ENCODE measurements at places on chromosomes 12 and 14. TPM values are rescaled to one million over a fixed set of nuclear protein-coding genes. Genes with fewer than 3 reads are reported as not detected.

GRCh38 chr12:93759512-93760081 lies 82.4 kb downstream of the CRADD start:
- H3K27ac ChIP-seq: no peak overlapping the region
- H3K36me3 ChIP-seq: no peaks in the 10 kb centered on the region
- no peak for DNase-seq
- 0 out of 2 replicates have a peak, but pooled peaks cover 12% of the 10 kb centered on the region for H3K4me1 ChIP-seq
- H3K4me3 ChIP-seq: no peak overlapping the region

GRCh38 chr14:64061706-64062105 lies 208.9 kb downstream of the SYNE2 start:
- no peak overlapping the region for H3K4me3 ChIP-seq
- H3K27ac ChIP-seq: no peak overlapping the region
- H3K27me3 ChIP-seq: no peaks in the 10 kb centered on the region
- no peak for DNase-seq
- H3K4me1 ChIP-seq: no peaks in the 10 kb centered on the region

DNA sequence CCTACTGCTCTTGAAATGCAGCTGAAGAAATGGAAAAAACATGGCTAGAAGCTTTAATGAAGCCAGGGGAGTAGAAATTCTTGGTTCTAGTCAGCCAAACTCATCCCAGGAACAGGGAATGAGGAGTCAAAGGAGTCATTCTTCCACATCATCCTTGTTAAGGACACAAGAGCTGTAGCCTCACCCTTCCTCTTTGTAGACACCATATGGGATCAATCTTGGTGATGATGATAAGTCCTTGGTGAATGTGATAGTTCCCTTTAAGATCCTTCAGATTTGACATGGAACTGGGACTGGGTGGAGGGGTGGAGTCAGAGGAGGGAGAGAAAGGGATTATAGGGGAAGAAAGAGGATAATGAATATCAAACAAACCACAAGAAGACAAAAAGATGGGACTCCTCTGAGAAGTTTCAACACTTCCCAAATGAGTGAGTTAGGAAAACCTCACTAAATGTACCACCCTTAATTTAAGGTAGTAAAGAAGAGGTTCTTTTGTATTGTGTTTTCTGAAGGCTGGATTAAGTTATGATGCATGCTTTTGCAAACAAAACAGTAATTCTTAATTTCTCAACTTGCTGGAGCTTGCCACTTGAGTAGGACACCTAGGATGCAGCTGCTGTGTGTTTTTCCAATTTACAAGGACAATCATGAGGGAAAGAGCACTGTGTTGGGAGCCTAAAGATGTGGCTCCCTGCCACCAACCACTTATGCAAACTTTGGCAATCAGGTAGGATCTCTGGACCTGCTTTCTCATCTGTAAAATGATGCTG lies 104.0 kb downstream of the WIF1 start:
- H3K36me3 ChIP-seq: no peaks in the 10 kb centered on the region
- no peak overlapping the region for H3K27ac ChIP-seq
- no peak for DNase-seq
- H3K4me1 ChIP-seq: no peaks in the 10 kb centered on the region

DNA sequence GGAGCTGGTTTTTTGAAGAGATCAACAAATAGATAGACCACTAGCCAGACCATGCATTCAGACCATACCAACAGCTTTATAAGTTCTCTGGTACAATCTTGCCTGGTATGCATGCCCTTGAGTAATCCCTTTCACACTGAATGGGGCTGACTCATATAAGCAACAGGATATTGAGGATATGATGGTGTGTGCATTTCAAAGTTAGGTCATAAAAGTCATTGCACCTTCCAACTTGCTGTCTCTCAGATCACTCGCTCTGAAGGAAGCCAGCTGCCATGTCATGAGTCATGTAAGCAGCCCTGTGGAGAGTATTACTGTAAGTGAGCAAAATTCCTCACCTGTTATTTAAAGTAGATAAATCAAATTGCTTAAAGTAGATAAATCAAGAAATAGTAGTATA lies 45.0 kb upstream of the OR6J1 start:
- H3K4me1 ChIP-seq: peaks cover 33% of the 10 kb centered on the region
- no peak overlapping the region for H3K27ac ChIP-seq
- H3K36me3 ChIP-seq: no peaks in the 10 kb centered on the region

- H3K36me3 ChIP-seq: no peaks in the 10 kb centered on the region
- peak; percentile 70 for DNase-seq
- no peaks in the 10 kb centered on the region for H3K4me1 ChIP-seq
- H3K27me3 ChIP-seq: peaks cover 52% of the 10 kb centered on the region
These were observed 4.2 kb downstream of the ARHGAP9 start for GRCh38 chr12:57475271-57476161.

DNA sequence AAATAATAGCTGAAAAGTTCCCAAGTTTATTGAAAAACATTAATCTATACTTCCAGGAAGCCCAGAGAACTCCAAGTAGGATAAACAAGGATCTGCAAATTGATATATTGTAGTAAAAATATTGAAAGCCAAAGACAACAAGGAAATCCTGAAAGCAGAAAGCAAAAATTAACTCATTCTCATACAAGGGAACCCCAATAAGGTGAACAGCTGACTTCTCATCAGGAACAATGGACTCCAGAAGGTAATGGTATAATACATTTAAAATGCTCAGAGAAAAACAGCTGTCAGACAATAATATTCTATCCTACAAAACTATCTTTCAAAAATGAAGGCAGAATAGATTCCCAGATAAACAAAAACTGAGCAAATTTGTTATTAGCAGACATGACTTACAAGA lies 138.1 kb upstream of the BMP4 start:
- no peaks in the 10 kb centered on the region for H3K36me3 ChIP-seq
- no peaks in the 10 kb centered on the region for H3K4me1 ChIP-seq
- DNase-seq: peak; percentile 13
- no peak overlapping the region for H3K27ac ChIP-seq

DNA sequence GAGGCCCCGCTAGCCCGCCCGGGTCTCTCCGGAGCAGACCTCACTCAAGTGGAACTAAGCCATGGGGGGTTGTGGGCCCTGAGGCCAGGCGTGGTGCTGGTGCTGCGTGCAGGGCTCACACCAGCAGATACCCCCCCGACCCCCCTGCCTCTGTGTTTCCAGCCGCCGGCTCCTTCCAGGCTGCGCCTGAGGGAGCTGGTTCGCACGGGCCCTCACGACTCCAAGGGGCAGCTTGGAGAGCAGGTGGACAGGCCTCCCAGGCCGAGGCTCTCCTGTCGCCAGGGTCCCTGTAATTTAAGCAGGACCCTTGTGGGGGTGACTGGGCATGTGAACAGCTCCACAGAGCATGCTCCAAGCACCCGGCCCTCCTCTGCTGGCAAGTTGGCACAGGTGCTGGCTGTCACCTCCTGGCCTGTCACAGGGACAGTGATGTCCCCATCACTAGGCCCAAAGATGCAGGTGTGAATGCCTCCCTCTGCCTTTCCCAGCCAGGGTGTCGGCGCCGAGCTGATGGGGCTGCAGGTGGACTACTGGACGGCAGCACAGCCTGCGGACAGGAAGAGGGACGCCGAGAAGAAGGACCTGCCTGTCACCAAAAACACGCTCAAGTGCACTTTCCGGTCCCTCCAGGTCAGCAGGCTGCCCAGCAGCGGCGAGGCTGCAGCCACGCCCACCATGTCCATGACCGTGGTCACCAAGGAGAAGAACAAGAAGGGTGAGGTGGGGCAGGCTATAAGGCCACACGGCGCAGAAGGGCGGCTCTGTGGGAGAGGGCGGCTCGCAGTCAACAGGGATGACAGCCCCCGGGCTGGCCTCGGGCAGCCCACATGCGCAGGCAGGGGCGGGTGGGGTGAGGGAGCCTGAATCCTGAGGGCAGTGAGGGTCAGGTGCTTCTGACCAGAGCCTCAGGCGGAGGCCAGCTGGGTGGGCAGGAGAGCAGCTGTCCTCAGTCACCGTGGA lies 5.9 kb upstream of the TEX22 start:
- no peak overlapping the region for H3K27ac ChIP-seq
- H3K36me3 ChIP-seq: no peaks in the 10 kb centered on the region
- 0 out of 2 replicates have a peak, but pooled peaks cover under 1% of the 10 kb centered on the region for H3K4me1 ChIP-seq
- H3K4me3 ChIP-seq: no peak overlapping the region
- no peak for DNase-seq

- DNase-seq: peak; percentile 16
- peaks cover 5% of the 10 kb centered on the region for H3K4me1 ChIP-seq
These were observed 786 bp upstream of the PFKM start for GRCh38 chr12:48118284-48118871.

DNA sequence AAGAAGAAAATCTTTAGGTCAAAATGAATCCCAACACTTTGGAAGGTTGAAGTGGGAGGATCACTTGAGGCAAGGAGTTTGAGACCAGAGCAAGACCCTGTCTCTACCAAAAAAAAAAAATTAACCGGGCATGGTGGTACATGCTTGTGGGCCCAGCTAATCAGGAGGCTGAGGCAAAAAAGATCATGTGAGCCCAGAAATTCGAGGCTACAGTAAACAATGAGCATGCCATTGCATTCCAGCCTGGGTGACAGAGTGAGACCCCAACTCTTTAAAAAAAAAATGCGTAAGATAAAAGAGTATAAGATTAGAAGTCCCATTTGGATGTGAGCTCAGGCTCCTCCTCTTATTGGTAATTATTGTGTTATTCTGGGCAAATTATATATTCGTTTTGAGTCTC lies 30.8 kb upstream of the EVL start:
- no peaks in the 10 kb centered on the region for H3K27me3 ChIP-seq
- no peak for DNase-seq
- no peak overlapping the region for H3K27ac ChIP-seq
- H3K4me3 ChIP-seq: no peak overlapping the region
- H3K4me1 ChIP-seq: peaks cover 38% of the 10 kb centered on the region

DNA sequence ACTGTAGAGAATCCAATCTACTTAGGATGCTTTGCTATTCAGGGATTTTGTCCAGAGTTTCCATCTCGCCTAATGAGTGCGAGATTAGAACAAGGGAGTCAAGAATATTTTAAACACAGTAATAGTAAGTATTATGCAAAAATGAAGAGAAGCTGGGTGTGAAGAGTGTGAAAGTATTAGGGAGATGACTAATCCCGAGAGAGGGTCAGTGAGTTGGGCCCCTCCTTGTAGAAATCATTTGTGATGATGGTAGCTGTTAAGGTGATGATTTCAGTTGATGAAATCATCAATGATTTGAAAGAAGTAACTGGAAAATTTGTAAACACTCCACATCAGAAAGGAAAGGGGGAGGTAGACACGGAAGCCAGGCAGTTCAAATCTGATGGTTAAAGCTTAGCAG lies 478.9 kb upstream of the MGAT4C start:
- H3K4me3 ChIP-seq: no peak overlapping the region
- no peaks in the 10 kb centered on the region for H3K36me3 ChIP-seq
- H3K27ac ChIP-seq: no peak overlapping the region
- H3K27me3 ChIP-seq: no peaks in the 10 kb centered on the region

- H3K4me3 ChIP-seq: peak overlapping the region; percentile 99
- H3K27ac ChIP-seq: peak overlapping the region; percentile 49
- DNase-seq: peak; percentile 60
- peaks cover 34% of the 10 kb centered on the region for H3K4me1 ChIP-seq
- no peaks in the 10 kb centered on the region for H3K27me3 ChIP-seq
- 0 out of 2 replicates have a peak, but pooled peaks cover 12% of the 10 kb centered on the region for H3K36me3 ChIP-seq
These were observed 2.8 kb downstream of the PTPN21 start for GRCh38 chr14:88551980-88552431.

GRCh38 chr14:92615451-92615850 lies 101.9 kb downstream of the RIN3 start:
- no peak overlapping the region for H3K4me3 ChIP-seq
- H3K27ac ChIP-seq: no peak overlapping the region
- H3K27me3 ChIP-seq: no peaks in the 10 kb centered on the region
- peaks cover 17% of the 10 kb centered on the region for H3K4me1 ChIP-seq
- no peak for DNase-seq

The MMP14 gene
- 475 TPM for total RNA-seq

The GPR84 gene
- total RNA-seq: not detected

The CMA1 gene
- total RNA-seq: not detected

The SMCO2 gene
- total RNA-seq: not detected

The LRP1-AS gene
- not detected for total RNA-seq

The JAG2 gene
- 0.13 TPM for total RNA-seq

The ZDHHC22 gene
- not detected for total RNA-seq
